Activated CD8-positive, alpha-beta T cell treated with anti-CD3 and anti-CD28 coated beads for 36 hours (primary cell): ENCODE measurements at places on chromosomes 3 and 15.
A peak's percentile ranks its signal among the peaks of the same experiment; 100 is the strongest.

DNA sequence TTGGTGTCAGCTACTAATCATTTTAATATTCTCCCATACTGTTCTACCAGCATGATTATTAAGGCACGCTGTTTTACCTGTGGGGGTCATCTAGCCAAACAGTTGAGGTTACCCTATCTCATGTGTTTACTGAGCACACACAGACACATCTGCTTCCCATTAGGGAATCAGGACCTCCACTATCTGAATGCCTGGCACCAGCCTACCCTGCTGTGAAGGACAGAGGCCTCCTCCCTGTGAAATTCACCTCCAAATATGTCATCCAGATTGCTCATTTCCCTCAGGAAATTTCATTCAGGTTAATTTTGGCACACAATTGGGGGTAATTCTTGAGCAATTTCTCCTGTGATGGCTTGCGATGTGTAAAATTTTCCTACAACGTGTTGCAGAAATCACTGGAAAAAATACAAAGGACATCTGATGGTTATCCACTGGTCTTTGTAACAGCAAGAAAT, 155.6 kb upstream of the NR2E3 start:
- no peak for DNase-seq

DNA sequence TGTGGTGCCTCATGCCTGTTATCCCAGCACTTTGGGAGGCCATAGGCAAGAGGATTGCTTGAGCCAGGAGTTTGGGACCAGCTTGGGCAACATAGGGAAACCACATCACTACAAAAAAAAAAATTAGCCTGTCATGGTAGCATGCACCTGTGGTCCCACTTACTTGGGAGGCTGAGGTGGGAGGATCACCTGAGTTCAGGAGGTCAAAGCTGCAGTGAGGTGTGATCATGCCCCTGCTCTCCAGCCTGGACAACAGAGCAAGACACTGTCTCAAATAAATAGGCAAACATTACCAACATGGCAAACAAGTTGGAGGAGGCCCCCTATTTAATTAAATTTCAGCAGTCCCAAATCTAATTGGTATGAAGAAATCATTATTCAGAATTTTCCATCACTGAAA, 143.6 kb downstream of the PGPEP1L start:
- no peak for DNase-seq

- DNase-seq, result no peak
Observed at GRCh38 chr15:91950631-91951329, 97.3 kb downstream of the SLCO3A1 start.

- no peak for DNase-seq
Observed at GRCh38 chr3:14288833-14289451, 110.3 kb downstream of the LSM3 start.

GRCh38 chr3:138082085-138082991, 33.1 kb downstream of the DZIP1L start:
- DNase-seq, result peak; percentile 43

GRCh38 chr3:178393146-178393545, 143.1 kb upstream of the KCNMB2 start:
- DNase-seq, result no peak
